ENCODE measurements at places on chromosomes 7 and 10. TPM values are rescaled to one million over a fixed set of nuclear protein-coding genes. Genes with fewer than 3 reads are reported as not detected.

Gene TAS2R5
- polyA plus RNA-seq = 2.4 TPM

Gene NEURL1
- polyA plus RNA-seq = 40.5 TPM

Gene KLF14
- polyA plus RNA-seq = 1.1 TPM

Gene CFAP70
- 2.3 TPM for polyA plus RNA-seq

Gene MACC1
- polyA plus RNA-seq = 0.04 TPM
